ENCODE measurements at places on chromosomes 13 and 19. TPM values are rescaled to one million over a fixed set of nuclear protein-coding genes. Genes with fewer than 3 reads are reported as not detected.
A peak's percentile ranks its signal among the peaks of the same experiment; 100 is the strongest.

DNA sequence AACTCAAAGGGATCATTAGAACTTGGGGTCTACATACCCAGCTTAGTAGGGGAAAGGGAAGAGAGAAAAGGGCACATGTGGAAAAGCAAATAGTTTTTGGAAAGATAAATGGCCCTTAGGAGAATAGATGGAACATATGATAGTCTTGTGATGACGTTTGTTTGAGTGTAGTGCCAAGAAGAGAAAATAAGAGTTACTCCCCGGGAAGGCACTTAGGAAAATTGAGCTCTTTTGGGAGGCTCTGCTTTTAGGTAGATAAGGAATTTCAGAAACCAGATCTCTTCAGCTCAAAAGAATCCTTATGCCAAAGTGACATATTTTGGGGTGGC, 44.8 kb upstream of the SERTM1 start:
- DNase-seq = no peak

The MARK4 gene
- total RNA-seq = 45.9 TPM

DNA sequence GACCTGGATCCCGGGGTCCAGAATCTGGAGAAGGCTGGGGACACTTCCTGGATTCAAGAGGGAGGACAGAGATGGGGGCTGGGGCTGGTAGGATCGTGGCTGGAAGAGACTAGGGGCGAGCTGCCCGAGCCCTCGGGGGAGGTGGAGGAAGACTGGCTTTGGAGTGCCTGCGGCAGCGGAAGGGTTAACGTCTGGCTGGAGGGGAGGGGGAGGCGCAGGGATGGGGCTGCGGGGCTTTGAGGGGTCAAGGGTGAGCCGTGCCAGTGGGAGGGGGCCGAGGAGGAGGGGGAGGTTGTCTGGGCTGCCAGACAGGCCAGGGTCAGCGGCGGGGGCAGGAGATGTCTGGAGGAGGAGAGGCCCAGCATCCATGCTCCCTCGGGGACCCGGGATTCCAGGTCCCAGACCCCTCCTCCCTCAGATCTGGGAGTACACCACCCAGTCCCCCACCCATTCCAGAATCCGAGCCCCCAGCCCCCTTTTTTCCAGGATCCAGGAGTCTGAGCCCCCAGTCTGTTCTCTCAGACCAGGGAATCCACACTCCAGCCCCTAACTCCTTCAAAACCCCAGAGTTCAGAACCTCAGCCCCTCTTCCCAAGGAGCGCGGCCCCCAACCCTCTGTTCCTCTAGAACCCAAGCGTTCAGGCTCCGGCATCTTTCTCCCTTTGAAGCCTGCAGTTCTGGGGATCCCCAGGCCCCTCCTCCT, 3.2 kb upstream of the SPACA6 start:
- peak; percentile 41 for DNase-seq

DNA sequence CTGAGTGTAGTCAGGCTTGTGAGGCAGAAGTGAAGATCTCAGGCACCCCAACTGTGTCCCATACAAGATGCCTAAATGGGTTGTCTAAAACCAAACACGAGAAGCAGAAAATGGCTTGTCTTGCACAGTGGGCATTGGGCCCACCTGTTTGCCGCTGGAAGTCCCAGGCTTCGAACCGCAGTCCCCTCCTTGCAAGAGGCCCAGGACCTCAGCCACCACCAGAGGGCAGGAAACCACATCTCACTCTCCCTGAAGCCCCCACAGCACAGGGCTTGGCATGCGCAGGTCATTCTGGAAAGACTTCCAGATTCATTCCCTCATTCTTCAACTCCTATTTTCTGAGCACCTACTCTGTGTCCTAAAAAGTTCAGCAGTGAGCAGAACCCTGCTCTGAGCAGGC, 973.7 kb downstream of the UQCRFS1 start:
- no peak for DNase-seq

DNA sequence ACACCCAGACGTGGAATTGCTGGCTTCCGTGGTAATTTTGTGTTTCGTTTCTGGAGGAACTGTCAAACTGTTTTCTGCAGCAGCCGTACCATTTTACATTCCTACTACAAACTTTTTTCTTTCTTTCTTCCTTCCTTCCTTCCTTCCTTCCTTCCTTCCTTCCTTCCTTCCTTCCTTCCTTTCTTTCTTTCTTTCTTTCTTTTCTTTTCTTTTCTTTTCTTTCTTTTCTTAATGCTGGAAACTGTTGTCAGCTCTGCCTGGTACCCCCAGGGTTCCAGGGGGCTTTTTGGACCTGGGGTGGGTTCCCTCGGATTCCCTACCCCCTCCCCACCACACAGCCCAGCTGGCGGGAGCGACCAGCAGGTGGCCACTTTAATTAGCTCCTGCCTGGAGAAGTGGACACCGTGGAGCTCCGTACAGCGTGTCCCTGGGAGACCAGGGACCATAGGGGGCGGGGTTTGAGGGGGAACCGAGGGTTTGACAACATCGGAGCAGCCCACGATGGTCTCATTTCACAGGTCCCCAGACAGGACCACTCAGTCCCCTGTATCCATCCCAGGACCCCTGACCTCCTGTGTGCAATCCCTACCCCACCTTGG, 24.4 kb downstream of the CELF5 start:
- DNase-seq = no peak

- DNase-seq = no peak
Observed at GRCh38 chr13:43744261-43745031, 42.3 kb downstream of the ENOX1 start.

DNA sequence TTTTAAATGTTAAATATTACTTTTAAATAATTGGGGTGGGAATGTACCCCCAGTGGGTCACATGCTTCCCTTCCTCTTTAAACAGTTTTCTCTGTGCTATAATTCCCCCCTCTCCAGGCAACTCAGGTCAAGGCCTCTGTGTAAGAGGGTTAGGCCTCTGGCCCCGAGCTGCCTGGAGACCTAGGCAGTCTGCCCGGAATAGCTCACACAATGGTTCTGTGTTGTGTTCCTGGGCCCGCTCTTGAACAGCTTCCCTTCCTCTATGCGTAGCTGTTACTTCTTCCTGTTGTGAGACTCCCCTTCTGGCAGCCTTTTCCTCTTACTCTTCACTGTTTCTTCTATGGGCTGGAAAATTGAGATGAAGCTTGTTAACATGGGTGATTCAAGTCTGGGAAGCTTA, 14.8 kb upstream of the ZNF492 start:
- DNase-seq = no peak

The STOML3 gene
- not detected for total RNA-seq

GRCh38 chr19:6728346-6728745, 7.9 kb upstream of the C3 start:
- DNase-seq = no peak

The OVOL3 gene
- total RNA-seq = not detected

GRCh38 chr19:33296488-33296971, 5.8 kb downstream of the CEBPA start:
- no peak for DNase-seq

Data from Calu3 (cell line).